ENCODE measurements at places on chromosomes 11 and 22.

GRCh38 chr11:19722702-19723101, 10.1 kb downstream of the NAV2 start:
- DNase-seq = no peak

- no peak for DNase-seq
Observed at GRCh38 chr11:134904103-134904790, 492.2 kb upstream of the B3GAT1 start.

GRCh38 chr11:58866788-58867187, 22.3 kb upstream of the GLYATL2 start:
- DNase-seq = no peak

DNA sequence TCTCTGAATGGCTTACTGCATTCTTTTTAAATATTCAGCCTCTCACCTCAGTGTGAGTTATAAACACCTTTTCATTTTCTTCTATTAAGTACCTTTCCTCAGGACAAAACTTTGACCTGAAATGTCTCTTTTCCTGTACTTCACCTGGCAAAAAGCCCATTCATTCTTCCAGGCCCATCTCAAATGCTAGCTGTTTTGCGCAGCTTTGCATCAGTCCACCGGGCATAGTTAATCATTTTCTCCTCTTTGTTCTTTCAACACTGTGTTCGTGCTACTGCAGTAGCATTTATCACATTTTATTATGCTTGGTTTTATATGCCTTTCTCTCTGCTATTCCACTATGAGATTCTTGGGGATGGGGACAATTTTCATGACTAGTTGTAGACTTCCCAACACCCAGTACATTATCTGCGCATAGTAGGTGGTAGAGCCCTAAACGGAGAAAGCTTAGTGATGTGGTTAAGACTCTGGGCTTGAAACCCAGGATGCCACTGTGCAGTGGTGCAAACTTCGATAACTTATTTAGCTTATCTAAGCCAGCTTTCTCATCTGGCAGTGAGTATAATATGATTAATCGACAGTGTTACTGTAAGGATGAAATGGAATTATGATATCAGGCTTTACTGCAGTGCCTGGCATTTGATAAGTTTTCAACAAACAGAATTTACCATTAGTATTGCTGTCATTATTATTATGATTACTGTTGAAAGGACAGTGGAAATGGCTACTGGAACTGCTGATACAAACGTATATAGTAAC, 695.7 kb downstream of the NELL1 start:
- DNase-seq = no peak

GRCh38 chr22:49869845-49870712, 16.4 kb downstream of the ZBED4 start:
- no peak for DNase-seq

GRCh38 chr11:103889679-103890078, 146.8 kb upstream of the DDI1 start:
- no peak for DNase-seq

DNA sequence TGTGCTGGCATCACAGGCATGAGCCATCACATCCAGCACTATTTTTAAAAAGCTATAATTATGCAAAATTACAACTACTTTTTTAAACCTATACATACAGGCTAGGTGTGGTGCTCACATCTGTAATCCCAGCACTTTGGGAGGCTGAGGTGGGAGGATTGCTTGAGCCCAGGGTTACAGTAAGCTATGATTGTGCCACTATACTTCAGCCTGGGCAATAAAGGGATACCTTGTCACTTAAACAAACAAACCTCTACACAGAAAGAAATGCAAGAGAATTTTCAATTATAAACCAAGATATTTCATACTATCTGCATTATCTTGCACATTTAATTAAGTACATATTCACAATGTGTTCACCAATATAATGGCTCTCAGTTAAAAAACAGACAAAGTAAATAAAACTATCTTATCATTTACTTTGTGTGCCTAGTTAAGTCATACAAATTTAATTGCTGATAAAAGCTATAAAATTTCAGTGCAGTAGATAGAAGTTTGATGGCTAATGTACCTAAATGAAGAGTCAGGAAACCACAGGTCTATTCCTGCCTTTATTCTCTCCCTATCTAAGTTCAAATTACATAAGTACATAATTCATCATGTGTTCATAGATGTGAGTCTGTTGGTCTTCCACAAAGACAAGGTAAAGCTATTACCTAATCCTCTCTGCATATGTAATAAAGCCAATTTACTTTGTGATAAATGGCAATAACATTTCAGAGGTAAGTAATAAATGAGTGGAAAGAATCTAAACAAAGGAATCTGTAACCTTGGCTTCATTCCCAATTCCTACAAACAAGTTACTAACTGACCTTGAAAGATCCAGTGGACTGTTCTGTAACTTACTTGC, 9.0 kb upstream of the RDX start:
- no peak for DNase-seq

GRCh38 chr11:30459821-30460220, 126.3 kb downstream of the MPPED2 start:
- no peak for DNase-seq

- no peak for DNase-seq
Observed at GRCh38 chr22:17612057-17612456, 16.5 kb downstream of the ATP6V1E1 start.

- DNase-seq = no peak
Observed at GRCh38 chr11:94700622-94701021, 67.5 kb upstream of the AMOTL1 start.

DNA sequence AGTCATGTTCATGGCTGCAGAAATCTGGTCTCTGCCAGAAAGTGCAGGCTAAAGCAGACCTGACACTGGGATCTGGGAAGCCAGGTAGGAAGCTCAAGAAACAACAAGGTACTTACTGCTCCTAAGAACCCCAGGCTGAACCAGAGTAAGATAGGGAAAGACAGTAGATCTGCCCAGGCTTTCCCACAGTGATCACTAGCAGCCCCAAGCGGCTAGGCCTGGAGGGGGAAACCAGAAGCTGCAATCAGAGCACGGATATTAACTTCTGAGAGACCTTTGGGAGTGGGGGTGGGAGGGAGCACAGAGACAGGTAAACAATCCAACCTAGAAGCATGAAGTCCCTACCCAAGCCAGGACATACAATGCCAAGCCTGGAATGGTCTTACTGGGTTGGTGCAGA, 135.2 kb upstream of the C11orf58 start:
- DNase-seq = no peak

GRCh38 chr22:38766076-38766777, 10.4 kb upstream of the SUN2 start:
- DNase-seq = no peak

DNA sequence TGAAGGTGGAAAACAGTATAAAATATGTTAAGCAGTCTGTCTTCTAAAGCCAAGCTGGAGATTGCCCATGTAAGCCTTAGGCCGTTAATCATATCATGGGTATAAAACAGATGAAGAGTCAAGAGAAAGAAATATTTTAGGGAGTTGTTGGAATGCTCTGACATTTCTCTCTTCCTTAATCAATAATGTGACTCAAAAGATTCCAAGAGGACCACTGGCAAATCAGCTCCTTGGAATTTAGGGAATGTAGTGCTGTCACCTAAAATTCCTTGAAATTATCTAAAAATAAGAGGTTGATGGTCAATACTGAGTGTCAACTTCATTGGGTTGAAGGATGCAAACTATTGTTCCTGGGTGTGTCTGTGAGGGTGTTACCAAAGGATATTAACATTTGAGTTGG, 525.9 kb downstream of the KCNA4 start:
- no peak for DNase-seq

GRCh38 chr22:42688241-42689211, 32.1 kb downstream of the A4GALT start:
- DNase-seq = no peak

DNA sequence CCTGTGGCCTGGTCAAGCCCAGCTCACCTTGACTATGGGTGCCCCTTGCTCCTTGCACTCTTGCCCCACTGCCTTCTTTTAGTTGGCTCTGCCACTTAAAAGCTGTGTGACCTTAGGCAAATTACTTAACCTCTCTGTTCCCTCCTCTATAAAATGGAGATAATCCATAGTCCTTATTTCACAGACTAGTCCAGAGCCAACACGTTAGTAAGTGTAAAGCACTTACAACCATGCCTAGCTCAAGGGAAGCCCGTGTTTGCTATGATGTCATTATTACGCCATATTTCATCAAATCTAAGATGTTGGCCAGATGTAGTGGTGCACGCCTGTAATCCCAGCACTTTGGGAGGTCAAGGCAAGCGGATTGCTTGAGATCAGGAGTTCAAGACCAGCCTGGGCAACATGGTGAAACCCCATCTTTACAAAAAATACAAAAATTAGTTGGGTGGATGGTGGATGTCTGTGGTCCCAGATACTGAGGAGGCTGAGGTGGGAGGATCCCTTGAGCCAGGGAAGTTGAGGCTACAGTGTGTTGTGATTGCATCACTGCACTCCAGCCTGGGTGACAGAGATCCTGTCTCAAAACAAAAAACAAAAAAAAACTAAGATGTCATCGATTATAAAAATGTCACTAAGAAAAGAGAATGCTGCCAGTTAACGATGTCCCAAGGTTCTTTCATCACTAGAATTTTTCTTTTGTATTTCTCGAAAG, 2.3 kb upstream of the CCDC88B start:
- no peak for DNase-seq

- no peak for DNase-seq
Observed at GRCh38 chr22:19832476-19833108, 22.1 kb downstream of the GNB1L start.

DNA sequence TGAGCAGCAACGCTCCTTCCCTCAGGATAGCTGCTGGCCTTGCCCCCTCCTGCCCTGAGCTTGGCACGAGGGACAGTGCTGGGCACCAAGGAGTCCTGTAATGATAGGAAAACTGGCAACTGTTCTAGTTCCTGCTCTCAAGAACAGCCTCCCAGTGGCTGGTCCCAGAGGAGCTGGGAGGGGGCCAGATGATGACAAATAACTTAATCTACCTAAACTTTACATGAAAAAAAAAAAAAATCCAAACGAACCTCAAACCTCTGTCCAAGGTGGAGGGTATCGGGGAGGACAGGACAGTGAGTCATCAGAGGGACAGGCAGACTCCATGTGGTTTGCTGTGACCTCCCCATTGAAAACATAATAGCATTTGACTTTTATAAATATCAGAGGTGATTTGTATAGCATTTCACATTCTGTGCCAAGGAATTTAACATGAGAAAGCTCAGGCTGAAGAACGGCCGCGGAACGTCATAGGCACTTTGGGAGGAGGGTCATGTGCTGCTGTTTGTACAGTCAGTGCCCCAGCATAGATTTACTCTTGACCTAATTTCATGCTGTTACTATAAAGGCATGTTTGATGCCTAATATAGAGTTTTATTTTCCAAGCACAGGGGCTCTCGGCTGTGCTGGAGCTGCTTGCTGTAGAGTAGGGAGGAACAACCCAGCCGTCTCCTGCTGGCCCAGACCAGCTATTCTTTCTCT, 98.2 kb upstream of the NNMT start:
- DNase-seq = no peak

- DNase-seq = no peak
Observed at GRCh38 chr11:97794876-97795275, 1225.9 kb upstream of the CNTN5 start.

Measured in cerebellar nuclear complex (tissue), 1 donor.